ENCODE measurements at places on chromosomes 1 and 21.

- peak; percentile 25 for DNase-seq
Measured at GRCh38 chr1:192474080-192474683, 101.4 kb upstream of the RGS1 start.

GRCh38 chr1:229758101-229759036 is 132.3 kb downstream of the URB2 start:
- peak; percentile 43 for DNase-seq

DNA sequence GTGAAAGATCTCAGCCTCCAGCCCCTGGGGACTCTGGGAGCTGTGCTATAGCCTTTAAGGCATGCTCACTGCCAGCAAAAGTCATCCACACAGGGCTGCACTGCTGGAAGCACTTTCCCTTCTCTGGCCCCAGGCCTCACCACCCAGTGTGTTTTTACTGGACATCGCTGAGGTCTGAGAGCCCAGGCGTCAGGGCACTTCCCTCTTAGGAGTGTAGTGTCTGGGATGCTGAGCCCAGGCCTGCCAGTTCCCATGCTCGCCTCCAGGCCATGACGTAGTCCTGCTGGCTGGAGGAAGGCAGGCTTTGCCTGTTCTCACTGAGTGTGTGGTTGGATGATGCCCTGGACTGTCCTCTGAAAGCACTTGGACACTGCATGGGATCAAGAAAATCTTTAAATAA is 101.2 kb downstream of the GDAP2 start:
- peak; percentile 34 for DNase-seq

DNA sequence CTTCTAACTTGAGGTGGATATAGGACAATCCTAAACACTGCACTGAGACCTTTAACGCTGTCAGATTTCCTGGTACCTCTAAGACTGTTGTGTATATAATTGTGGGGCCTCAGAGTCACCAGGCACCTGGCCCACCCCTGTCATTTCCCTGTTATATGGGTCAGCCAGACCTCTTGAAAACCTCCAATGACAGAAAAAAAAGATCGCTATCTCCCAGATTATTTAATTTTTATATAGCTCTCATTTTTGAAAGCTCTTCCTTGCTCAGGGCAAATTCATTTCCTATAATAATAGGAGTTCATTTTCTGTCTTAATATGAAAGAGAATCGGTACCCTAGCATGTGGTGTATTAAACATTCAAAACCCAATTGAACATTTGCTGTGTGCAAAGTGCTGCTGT is 56.7 kb downstream of the ZP4 start:
- no peak for DNase-seq

DNA sequence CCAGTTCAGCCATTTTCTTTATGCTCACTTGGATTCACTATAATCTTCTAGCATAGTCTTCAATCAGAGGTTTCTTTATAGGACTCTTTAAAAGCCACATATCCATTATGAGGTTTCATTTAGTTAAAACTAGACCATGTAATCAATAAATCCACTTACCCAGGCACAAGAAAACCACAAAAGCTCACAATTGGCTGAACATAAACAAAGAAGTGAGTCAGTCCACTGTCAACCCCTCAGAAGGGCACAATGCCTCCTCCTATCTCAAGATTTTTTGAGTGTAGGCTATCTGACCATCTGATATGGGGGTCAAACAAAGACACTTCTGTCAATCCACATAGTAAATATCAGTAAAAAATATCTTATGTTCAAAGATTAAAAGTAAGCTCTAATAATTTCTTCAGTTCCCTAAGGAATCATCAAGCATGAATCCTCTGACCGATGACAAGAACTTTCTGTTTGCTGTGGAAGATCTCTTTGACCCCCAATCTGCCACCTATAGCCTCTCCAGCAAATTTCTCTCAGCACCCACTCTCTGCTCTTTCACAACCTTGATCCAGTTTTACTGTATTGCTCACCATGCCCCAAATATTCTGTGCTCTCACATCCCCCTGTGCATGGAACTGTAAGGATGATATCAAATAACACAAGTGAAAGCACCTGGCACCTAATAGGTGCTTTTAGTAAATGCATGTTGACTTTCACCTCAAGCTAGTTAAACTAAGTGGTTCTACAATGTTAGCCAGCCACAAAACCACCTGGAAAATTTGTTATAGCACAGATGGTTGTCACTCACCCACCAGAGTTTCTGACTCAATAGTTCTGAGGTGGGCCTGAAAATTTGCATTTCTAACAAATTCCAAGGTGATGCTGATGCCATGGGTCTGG is 16.7 kb downstream of the RAB3B start:
- DNase-seq, result no peak

- no peak for DNase-seq
Measured at GRCh38 chr1:228272331-228272791, 64.5 kb downstream of the OBSCN start.

DNA sequence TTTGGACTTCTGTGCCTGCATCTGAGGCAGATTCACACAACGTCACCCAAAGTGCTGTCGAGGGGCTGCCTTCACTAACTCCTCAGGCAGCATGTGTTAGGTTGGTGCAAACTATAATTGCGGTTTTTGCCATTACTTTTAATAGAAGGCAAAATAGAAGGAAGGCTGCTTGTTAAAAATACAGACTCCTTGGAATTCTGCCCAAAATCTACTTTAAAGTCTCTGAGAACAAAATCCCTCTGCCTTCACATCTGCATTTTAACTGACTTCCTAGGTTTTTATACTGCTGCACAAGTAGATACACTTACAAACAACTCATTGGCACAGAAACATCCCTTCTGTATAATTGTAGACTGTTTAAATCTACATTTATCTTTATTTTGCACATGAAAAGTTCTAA is 41.3 kb upstream of the SLC19A2 start:
- DNase-seq, result no peak

- no peak for DNase-seq
Measured at GRCh38 chr1:4108331-4108730, 208.3 kb upstream of the C1orf174 start.

DNA sequence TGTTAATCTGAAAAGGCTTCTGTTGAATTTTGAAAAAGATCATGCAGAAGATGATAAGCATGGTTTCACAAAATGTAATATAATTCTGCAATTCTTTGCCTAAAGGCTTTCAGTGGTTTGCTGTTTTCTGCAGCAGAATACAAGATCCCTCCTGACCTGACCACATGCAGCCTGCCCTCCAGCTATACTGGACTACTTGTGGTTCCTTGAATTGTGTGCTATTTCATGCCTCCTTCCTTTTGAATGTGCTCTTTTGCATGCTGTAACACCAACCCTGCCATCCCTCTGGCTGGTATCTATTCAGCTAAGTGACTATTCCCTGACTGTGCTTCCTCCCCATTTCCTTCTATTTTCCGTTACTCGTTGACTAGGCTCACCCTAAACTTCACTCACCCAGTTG is 55.5 kb downstream of the CACNA1E start:
- no peak for DNase-seq

DNA sequence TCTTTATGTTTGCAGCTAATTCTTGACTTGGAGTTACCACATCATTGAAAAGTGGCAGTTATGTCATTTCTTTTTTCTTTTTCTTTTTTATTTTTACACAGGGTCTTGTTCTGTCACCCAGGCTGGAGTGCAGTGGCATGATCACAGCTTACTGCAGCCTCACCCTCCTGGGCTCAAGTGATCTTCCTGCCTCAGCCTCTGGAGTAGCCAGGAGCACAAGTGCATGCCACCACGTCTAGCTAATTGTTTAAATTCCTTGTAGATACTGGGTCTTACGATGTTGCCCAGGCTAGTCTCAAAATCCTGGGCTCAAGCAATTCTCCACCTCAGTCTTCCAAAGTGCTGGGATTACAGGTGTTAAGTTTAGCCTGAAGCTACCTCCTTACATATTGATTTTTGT is 52.1 kb upstream of the KANK4 start:
- no peak for DNase-seq

DNA sequence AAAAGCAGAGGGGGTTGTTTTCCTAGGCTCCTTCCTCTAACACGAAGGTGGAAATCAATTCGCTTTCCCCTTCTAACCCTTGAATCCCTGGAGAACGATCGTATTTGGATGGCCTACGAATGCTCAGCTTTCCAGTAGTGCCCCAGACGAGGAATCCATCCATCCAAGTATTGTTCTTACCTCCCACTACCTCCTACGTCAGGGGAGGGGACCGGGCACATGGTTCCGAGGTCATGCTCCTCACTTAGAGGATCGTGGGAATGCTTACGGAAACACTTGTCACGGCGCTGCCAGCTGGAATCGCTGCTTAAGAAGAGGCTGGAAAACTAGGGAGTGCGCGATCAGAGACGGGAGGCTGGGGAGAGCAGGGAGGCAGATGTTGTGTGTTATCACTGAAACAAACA is 47.4 kb downstream of the CAPZB start:
- no peak for DNase-seq

- DNase-seq, result peak; percentile 39
Measured at GRCh38 chr1:88302843-88303486, 381.1 kb upstream of the PKN2 start.

DNA sequence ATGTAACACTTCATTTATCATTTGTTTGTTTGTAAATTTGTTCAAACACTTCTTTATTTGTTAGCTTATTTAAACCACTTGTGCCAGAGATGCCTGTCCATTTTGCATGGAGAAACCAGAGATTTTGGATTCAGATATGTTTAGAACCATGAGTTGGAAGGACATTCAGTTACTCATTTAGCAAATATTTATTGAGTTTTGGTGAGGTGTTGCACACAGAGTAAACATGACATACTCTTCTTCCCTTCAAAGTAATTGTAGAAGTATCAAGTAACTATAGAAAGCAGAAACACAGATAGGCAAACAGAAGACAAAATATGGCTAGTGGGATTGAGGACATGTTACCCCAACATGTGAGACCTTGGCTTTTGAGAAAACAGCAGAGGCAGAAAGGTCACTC is 136.8 kb upstream of the USP25 start:
- DNase-seq, result no peak

GRCh38 chr1:174297351-174297750 is 138.0 kb downstream of the RABGAP1L start:
- DNase-seq, result no peak

DNA sequence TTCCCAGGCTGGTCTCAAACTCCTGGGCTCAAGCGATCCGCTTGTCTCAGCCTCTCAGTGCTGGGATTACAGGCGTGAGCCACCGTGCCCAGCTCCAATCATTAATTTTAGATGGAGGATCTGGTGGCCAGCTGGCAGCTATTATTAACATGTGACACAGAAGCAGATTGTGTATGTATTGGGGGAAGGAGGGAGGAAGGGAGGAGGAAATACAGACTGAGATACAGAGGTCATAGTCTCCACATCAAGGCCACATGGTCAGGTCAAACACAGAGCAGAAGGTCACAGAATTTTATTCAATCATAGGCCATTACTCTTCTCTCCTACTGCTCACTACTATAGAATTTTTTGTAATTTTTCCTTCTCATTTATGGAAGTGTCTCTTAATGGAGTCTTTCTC is 57.9 kb upstream of the ADORA3 start:
- no peak for DNase-seq

DNA sequence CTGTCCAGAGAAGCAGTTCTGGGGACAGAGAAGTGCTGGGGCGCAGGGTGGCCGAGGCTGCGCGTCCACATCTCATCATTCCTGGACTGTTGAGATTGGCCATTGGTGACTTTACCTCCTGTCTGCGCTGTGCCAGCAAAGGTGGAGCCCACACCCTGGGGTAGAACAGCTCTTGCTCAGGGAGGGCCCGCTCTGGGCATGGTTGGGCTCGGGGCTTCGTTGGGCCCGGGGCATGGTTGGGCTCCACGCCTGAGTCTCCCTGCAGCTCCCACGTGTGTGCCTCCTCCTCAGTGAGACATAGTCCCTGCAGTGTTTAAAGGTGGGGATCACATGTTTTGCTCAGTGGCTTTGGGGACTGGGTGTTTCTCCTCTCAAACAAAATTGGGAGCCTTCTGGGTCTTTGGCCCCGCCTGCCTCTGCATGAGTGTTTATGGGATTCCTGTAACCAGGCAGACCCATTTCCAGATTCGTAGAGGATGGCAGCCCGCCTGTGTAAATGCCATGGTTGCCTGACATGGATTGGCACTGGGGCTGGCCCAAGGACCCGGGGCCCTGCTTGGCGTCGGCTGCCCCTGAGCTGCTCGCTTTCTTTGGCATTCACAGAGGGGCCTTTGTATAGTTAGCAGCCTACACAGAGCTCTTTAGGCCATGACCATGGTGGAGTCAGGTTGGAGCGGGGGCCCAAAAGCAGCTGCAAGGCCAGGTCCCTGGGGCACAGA is 104.6 kb downstream of the TLR5 start:
- DNase-seq, result no peak

DNA sequence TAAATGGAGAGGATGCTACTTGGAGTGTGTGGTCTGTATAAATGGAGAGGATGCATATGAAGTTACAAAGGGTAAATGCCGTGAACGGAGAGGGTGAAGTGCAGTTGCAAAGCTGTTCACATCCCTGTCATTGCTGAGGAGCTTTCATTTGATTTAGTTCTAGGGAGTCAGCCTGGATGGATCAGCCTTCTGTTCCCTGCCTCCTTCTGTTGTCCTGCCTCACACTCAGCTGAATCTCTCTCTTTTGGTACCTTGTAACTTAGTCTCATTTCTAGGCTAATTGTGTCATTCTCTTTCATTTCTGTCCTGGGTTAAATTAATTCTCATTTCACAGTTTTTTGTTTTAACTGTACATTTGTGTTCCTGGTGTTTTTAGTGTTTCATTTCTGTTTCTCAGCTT is 133.2 kb upstream of the COL6A1 start:
- no peak for DNase-seq

- peak; percentile 54 for DNase-seq
Measured at GRCh38 chr1:121443001-121443540, 258.3 kb downstream of the SRGAP2C start.

DNA sequence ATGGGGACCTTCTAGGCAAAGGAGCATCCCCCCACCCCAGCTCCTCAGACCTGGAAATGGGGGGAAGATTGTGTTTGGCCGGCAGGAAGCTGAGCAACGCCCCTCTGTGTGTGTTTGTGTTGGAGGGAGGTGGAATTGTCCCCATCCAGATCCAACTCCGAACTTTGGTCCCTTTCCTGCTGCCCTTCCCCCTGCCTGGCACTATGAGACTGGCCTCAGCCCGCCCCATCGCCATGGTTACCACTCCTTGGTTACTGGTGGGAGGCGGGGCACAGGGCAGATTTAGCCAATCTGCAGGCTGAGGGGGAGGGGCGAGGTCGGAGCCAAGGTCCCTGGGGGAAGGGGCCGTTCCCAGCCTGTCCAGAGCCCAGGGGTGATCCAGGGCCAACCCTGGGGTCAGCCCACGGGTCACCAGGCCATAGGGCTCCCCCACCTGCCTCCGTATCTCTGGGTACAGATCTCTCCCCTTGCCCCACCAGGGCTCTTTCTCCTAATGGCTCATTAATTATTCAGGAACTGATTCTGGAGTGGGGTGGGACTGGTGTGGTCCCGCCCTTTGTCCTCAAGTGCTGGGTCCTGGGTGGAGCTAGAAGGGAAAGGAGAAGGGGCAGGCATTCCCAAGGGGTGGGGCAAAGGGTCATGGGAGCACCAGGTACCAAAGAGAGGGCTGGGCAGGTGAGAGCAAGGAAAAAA is 15.2 kb downstream of the PTPRF start:
- peak; percentile 35 for DNase-seq

DNA sequence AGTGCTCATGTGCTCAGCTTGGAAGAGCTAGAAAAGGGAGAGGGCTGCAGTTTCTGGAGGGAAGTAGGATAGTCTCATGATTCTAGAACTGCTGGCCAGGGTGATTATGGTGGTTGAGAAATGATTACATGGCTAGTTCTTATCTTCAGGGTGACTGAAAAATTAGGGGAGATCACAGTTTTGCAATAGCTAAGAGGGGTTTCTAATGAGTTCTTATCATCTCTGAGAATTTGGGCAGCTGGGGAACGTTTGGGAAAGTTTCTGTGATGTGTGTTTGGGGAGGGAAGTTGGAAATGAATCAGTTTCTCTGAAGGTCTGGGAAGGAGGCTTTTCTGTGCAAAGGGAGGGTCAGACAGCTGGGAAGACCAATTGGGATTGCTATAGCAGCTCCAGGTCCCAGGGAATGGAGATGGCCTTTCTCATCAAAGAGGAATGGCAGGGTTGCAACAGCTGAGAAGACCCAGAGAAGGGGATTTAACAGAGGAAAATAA is 7.6 kb upstream of the RHOU start:
- no peak for DNase-seq
